Inflammatory macrophage (primary cell): ENCODE measurements at places on chromosomes 3 and 15.

DNA sequence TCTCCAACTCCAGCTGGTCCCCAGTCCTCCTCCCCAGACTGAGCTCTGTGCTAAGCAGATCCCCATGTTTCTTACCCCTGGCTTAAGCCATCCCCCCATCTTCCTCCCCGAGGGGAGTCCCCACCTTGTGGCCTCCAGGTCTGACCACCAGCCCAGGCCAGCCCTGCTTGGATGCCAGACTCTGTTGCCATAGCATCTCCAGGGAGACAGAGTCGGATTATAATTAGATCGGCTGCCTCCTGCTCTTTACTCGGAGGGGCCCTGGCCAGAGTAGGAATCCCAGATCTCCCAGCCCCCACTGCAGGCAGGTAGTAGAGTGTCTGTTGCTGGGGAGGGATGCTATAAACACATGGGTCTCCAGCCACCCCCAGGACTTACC lies 2.4 kb downstream of the KLHDC8B start:
- DNase-seq: no peak

GRCh38 chr3:190381441-190381840 lies 6.5 kb upstream of the CLDN16 start:
- DNase-seq: no peak

DNA sequence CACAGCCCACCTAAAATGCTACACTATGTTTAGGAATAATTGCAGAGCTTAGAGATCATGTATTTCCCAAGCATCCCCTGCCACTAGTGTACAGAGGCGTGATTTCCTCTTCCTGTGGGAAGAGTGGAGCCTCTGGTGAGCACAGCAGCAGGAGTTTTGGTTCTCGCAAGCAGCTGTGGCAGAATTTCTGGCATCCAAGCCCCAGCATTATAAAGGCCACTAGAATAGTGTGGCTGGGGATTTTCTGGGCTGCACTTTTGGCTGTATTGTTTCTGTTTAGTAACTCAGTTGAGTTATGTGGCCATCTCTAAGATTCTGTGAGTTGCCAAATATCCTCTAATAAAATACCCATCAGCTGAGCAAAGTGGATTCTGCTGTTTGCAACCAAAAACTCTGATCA lies 64.7 kb downstream of the GPR176 start:
- DNase-seq: no peak

DNA sequence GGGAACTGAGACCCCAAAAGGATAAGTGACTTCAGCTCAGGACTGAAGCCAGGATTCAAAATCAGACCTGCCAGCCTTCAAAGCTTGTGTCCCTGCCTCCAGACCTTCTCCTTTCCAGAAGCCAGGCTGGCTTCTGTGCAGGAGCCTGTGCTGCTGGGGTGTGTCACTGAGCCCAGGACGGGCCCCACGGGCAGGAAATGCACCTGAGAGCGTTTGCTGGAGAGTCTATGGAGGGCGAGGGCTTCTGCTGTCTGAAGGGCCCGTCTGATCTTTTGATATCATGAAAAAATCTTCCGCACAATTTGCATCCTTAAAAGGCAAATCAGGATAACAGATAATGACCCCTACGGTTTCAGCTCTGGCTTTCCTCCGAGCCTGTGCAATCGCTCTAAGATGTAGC lies 125.4 kb downstream of the FAM43A start:
- DNase-seq: no peak

GRCh38 chr15:38652998-38653397 lies 88.4 kb upstream of the RASGRP1 start:
- DNase-seq: no peak

- no peak for DNase-seq
Measured at GRCh38 chr3:12892840-12893189, 51.5 kb upstream of the RPL32 start.

GRCh38 chr15:99143655-99144610 lies 39.1 kb downstream of the SYNM start:
- no peak for DNase-seq

GRCh38 chr15:82159922-82160321 lies 102.6 kb downstream of the EFL1 start:
- DNase-seq: no peak

DNA sequence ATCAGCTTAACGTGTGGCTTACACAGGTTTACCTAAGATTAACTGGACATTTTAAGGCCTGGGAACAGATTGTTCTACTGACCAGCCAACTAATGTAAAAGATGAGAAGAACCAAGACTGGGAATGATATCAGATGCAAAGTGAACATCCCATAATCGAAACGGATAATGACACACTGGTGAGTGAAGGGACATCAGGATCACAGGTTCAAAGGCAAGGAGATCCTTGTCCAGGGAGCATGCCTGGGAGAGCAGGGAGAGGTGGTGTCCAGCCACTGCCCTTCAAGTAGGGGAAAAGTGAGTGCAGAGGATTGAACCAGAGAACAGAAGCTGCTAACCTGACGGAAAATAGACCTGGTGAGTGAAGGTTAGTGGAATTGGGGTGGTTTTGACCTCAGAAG lies 228.8 kb downstream of the RORA start:
- no peak for DNase-seq

- DNase-seq: peak; percentile 3
Measured at GRCh38 chr3:136819392-136819730, 435 bp downstream of the SLC35G2 start.

DNA sequence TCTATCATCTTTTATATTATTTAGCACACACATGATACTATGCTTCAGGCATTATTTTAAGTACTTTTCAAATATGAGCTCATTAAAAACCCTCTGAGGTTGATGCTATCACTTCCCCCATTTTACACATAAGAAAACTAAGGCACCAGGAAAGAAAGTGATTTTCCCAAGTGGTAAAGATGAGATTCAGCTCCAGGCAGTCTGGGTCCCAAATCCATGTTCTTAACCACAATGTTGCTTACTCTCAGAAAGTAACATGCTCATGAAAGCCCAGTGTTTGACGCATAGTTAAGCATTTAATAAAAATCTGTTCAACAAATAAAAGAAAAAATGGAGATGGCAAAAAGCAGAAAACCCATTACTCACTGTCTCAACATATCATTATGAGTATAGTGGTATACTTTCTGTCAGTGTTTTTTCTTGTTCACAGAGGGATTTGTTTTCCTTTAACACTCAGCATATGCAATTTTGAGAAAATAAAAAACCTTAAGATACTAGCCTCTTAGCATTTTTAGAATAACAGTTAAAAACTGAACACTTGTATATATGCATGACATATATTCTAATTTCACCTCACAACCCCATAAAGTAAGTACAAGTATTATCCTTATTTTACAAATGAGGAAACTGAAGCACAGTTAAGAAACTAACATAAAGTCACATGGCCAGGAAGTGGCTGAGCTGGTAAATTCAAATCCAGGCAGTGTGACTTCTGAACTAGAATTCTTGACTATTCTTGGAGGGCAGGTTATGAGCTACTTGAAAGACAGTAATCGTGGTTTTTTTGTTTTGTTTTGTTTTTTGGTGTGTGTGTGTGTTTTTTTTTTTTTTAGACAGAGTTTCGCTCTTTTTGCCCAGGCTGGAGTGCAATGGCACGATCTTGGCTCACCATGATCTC lies 10.4 kb downstream of the PEAK1 start:
- DNase-seq: peak; percentile 61

DNA sequence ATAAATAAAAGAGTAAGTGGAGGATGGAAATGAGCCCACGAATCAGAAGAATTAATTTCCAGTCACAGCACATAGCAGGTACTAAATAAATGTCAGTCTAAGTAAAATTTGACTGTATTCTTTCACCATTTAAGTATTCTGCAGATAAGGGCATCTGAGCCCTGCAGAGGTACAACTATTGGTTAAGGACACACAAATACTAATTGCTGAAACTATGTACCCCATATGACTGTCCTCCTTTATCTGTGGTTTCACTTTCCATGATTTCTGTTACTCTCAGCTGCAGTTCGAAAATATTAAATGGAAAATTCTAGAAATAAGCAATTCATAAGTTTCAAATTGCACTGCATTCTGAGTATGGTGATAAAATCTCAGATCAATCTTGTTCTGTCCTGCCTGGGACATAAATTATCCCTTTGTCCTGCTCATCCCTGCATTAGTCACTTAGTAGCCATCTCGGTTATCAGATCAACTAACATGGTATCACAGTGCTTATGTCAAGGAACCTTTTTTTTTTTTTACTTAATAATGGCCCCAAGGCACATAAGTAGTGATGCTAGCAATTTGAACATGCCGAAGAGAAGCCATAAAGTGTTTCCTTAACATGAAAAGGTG lies 95.1 kb downstream of the LSAMP start:
- DNase-seq: no peak

DNA sequence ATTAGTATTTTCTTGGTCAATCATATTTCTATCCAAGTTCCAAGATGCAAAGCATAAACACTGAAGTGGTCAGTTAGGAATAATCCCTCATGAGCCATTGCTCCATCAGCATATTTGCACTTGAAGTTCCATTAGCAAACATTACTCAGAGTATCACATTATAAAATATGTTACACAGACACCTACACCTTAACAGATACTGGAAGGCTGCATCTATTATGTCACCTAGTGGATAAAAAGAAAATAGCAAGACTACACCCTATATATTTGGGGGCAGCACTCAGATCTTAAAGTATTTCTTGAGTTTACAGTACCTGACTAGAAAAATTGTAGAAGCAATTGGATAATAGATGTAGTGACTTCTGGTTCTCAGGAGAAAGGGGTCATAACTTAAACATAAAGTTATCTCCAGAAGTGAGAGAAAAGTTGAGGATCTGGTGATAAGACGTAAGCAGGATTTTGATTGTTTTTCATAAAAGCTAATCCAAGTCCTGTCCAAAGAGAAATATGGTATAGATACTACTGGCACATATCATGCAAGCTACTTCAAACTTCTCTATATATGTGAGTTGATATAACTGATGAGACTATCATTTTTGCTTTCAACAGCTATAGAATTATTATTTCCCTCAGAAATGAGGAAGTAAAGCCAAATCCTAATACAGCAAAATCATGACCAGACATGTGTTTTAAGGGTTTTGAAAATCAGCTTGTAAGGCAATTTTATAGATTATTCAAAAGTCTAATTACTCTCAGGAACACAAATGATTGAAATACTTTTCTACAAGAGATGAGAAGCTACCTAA lies 422.2 kb downstream of the GBE1 start:
- DNase-seq: no peak

DNA sequence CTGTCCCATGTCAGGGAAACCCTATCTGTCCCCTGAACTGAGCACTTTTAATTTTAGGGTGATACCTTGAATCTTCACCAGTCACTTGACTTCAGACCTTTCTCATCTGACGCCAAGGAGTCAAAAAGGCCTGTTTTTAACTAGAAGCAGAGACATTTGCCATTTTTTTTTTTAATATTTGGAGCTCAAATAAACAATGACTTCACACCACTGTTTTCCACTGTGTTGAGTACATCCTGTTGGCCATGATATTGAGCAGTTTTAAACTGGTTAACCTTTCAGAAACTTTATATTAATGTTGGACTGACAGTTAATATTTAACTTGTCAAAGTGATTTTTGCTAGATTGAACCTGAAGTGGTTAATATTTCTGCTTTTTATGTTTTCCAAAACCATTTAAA lies 28.2 kb downstream of the DAG1 start:
- no peak for DNase-seq

- peak; percentile 40 for DNase-seq
Measured at GRCh38 chr15:62118520-62119226, 46.4 kb downstream of the C2CD4B start.

DNA sequence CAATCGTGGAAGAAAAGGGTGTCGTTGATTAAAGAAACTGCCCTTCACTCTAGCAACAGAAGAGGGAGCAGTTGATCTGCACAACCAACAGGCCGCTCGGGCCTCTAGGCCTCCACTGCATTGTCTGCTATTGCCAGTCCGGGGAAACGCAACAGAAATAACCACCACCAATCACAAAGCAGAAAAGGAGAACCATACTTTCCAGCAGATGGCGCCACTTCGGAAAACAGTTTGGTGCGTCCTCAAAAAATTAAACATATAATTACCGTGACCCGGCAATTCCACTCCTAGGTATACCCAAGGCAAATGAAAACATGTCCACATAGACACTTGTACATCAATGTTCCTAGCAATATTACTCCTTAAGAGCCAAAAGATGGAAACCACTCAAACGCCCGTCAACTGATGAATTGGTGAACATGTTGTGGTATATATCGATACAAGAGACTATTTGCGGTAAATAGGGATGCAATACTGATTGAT lies 154.1 kb downstream of the TJP1 start:
- DNase-seq: peak; percentile 3

GRCh38 chr3:104359546-104359945 lies 1007.2 kb upstream of the ALCAM start:
- no peak for DNase-seq

DNA sequence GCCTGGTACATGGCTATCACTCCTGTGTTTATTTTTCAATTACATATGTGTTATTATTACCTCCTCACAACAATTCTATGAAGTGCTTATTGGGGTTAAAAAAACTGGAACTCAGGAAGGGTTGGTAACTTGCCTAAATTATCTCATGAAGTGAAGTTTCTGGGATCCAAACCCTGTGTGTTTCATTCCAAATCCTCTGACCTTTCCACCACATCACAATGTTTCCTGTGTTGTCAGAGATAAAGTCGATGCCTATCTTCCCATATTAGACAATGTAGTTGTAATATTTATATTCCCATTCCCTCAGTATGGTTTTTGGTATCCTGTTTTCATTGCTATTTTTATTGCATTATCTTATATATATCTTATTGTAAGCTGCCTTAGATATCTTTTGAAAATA lies 269.1 kb upstream of the CFAP20DC start:
- DNase-seq: no peak

DNA sequence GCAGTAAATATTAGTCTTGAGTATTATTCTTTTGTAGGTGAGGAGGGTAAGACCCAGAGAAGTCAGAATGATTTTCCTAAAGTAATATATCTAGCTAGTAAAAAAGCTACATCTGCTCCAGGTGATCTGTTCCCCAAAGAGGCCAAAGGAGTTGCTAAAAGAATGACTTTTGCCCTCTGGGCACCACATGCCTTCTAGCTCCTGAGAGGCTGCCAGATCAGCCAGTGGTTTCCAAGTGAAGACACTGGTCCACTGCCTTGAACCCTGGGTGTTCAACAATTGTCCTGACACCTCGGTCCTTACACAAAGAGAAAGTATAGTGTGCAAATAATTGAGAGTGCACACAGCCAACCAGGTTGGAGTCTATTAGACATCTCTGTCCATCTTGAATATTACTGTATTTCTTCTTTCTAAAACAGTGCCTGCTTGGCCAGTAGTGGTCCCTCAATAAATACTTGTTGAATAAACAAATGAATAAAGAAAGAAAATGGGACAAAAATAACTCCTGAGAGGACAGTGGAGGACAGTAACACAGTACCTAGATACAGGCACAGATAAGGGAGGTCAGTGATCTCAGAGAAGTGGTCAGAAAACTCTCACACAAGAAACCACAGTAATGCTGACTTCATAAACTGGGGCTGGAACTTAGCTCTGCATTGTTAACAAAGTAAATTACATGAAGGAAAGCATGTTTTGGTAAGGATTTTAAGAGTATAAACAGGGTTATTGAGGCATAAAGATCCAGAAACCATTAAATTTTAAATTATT lies 56.6 kb upstream of the CSTA start:
- no peak for DNase-seq

- no peak for DNase-seq
Measured at GRCh38 chr3:41629072-41629471, 332.8 kb downstream of the ULK4 start.
